ENCODE measurements at places on chromosomes 5 and 9. TPM values are rescaled to one million over a fixed set of nuclear protein-coding genes. Genes with fewer than 3 reads are reported as not detected.

The RICTOR gene
- total RNA-seq: 30.9 TPM

GRCh38 chr5:29992248-29992647, 1201.2 kb upstream of the CDH6 start:
- DNase-seq: no peak

GRCh38 chr5:159972538-159973362, 36.2 kb upstream of the TTC1 start:
- peak; percentile 60 for DNase-seq

- no peak for DNase-seq
Observed at GRCh38 chr5:172722327-172722815, 48.6 kb downstream of the DUSP1 start.

DNA sequence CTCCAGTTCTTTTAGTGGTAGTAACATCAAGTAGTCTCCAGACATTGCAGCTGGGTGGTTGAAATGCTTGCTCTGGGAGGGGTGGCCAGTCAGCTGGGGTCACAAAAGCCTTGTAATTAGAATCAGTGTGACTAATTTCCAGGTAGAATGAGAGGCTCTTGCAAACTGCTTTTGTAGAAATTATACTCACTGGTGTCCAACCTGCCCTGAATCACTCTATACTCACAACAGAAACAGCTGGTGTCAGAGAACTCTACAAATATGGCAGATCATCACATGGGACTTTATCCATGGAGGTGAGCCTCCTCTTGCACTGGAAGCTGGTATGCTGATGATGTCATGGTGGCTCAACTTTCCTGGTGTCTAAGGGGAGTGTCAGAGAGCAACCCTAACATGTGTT, 71.3 kb downstream of the SH3TC2 start:
- DNase-seq: no peak

- DNase-seq: no peak
Observed at GRCh38 chr9:106861640-106862109, 1.3 kb upstream of the ZNF462 start.

The PLPP1 gene
- 21.0 TPM for total RNA-seq

GRCh38 chr9:89606049-89606623, 1.3 kb downstream of the GADD45G start:
- DNase-seq: peak; percentile 90

DNA sequence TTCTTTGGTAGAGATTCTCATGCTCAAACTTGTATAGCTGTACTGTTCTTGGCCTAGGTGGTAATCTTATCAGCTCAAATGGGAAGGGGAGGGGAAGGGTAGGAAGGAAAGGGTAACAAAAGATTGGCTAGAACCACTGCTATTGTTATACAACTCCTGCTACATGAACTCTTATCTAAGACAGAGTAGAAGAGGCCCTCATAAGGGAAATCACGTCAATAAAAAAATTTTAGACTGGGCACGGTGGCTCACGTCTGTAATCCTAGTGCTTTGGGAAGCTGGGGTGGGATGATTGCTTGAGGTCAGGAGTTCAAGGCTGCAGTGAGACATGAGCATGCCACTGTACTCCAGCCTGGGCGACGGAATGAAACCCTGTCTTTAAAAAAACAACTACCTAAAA, 15.9 kb downstream of the STOM start:
- no peak for DNase-seq

GRCh38 chr9:125961072-125961471, 213.9 kb downstream of the PBX3 start:
- no peak for DNase-seq

DNA sequence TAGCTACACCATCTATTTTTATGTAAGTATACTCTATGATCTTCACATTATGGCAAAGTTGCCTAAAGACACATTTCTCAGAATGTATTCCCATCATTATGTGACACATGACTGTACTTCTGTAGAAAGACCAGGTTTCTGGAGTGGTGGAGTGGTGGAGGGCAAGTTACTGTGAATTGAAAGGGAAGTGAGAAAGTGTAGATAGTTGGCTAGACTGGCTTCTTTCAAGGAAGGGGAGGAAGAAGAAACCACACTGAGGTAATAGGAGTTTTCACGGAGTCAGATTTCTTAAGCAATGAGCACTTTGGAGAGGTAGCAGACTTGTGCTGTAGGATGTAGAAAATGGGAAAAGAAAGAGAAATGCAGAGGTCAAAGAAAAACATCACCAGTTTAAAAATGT, 50.9 kb upstream of the EQTN start:
- DNase-seq: no peak

DNA sequence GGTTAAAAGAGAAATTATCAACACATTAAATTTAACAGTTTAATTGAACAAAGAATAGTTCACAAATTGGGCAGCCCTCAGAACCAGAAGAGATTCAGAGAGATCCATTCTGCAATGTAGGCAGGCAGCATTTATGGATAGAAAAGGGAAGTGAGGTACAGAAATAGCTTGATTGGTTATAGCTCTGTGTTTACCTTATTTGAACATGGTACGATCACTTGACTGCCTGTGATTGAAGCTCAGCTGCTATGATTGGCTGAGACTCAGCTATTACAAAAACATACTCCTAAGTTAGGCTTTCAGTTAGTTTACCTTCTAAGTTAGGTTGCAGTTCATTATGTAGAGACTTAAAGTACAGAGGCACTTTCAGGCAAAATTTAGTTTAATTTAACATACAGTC, 7.3 kb downstream of the CNTRL start:
- no peak for DNase-seq

The IFNA10 gene
- total RNA-seq: not detected

GRCh38 chr9:106890608-106891007, 27.6 kb downstream of the ZNF462 start:
- no peak for DNase-seq

The DNAH5 gene
- 5.0 TPM for total RNA-seq

DNA sequence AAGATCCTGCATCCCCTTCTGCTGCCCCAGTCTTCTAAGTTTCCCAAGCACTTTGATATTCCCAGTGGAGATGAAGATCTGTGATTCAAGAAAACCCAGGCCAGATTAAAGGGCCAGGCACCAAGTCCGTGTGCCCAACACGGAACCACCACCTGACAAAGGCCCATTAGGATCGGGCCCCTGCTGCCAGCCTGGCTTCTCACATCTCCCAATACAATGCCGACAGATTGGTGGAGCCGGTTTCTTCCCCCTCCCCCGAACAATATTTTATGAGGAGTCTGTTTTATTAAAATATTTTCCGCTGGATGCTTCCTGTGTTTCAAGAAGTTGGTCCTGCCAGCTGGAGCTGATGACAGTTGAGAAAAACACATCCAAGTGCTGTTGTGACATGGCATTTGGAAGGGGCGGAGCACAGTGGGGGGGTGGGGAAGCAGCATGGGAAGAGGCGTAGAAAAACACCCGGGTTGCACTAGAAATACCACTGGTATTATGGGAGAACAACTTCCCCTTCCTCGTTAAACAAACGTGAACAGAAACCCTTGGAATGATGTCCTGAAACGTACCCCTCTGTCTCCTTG, 45.0 kb downstream of the CRB2 start:
- no peak for DNase-seq

GRCh38 chr5:107557051-107557658, 113.6 kb downstream of the EFNA5 start:
- peak; percentile 30 for DNase-seq

The UBAC1 gene
- 38.0 TPM for total RNA-seq

DNA sequence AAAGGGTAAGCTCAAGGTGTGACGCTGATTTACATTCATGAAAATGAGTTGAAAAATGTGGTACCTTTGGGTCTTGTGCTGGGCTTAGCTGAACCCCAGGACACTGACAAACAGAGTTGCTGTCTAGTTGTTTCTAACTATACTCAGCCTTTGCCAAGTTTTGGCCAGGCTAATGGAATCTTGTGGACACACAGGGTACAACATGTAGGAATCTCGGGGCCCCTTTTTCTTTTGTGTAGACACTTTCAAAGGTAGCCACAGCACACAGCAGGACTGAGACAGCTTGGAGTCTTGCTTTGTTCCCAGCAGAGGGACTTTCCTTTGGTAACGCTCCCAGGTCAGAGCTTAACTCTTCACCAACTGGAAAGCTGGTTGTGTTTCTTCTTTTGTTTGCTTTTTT, 7.8 kb downstream of the LIX1 start:
- no peak for DNase-seq

- no peak for DNase-seq
Observed at GRCh38 chr5:90161414-90161813, 248.1 kb downstream of the CETN3 start.

DNA sequence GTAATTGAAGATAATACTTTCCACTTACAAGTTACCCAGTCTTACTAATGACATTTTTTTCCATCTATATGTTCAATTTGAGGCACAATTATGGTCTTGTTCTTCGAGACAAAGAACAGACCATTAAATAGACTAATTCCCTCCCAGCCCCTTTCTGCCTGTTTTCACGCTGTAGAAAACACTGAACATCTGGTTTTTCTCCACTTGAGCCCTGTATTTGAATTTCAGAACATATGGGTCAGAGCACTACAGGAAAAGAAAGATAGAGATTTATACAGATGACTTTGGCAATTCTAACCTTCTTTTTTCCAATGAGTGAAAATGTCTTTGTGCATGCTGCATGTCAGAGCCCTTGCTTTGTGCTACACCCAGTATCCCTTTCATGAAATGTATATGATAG, 506.9 kb downstream of the LRRC70 start:
- no peak for DNase-seq

DNA sequence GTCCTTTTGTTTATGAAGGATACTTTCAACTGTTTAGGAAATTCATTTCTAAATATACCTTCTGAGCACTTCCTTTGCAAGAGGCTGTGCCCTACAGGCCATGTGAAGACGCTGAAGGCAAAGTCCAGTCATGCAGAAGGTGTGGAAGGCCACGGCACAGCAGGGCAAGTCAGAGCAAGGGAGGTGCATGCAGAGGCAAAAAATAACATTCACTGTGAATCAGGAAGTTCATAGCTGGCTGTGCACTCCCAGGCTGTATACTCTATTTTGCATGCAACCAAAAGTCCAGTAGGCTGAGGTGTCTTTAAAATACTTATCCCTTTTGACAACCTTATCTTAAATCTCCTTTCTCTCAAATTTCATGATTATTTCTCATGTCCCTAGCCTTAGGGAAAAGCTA, 50.3 kb downstream of the GNAQ start:
- DNase-seq: peak; percentile 62

The DDX4 gene
- not detected for total RNA-seq

DNA sequence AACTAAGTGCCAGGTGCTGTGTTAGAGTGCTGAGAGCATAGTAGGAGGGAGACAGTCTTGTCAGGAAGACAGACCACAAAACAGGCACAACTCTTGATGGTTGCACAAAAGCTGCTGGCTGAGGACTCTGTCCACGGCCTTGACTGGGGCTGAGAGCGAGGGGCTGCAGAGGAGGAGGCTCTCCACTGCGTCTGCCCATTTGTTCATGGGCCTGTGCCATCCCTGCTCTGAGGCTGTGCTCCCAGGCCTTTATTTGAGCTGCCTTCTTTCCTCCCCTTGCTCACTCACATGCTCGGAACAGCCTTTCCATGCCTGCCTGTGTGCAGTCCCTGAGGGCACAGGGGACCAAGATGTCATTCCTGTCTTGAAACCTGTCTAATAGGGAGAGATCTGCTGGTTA, 147.8 kb downstream of the CACNA1B start:
- DNase-seq: no peak

DNA sequence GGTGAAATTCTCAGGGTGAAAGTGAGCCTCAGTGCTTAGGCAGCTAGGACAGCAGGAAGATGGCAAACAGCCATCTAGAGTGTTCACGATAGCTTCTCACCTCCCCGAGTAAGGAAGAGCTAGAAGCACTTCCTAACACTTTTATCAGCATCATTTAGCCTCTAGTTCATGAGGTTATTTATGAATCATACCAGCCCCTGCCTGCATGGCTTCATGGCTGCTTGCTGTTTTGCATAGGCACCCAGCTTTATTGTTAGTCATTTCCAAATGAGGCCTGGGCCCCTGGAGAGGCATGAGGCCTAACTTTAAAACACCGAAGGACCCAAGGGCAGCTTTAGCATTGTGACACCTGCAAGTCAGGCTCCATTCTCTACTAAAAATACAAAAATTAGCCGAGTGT, 134.9 kb upstream of the PANK3 start:
- no peak for DNase-seq

- no peak for DNase-seq
Observed at GRCh38 chr5:158878227-158878626, 221.5 kb downstream of the EBF1 start.

DNA sequence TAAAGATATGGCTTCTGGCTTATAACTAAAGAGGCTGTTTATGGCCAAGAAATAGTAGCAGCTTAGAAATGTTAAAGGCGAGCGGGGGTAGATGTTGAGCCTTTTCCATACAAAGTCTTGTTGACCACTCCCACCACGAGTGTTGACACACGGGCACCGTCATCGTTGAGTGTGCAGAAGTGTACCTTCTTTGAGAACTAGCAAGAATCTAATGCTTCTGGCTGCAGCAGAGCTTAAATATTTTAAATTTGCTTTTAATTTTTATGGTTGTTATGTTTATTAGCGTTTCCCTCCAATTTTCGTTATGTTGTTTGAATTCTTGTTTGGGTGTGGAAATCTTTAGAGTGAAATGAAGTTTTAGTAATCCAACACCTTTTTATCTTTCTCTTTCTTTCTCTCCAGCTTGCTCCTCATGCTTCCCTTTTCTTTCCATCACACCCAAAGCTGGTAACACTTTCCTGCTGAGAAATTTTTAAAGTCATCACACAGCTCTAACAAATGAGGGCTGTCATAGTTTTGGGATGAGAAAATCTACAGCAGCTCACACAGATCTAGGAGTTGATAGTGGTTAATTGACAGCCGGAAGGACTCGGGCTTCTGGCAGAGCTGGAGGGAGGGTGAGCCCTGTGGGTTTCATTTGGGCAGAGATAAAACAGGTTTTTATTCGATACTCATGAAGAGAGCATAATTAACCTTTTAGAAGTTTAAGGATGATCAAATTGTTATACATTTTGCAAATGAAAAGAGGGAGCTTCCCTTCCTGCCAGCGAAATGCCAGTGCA, 120.1 kb upstream of the ZNF608 start:
- peak; percentile 81 for DNase-seq

- DNase-seq: no peak
Observed at GRCh38 chr5:124060413-124061067, 548.6 kb downstream of the CSNK1G3 start.

GRCh38 chr9:134252084-134252830, 74.0 kb upstream of the RXRA start:
- no peak for DNase-seq

DNA sequence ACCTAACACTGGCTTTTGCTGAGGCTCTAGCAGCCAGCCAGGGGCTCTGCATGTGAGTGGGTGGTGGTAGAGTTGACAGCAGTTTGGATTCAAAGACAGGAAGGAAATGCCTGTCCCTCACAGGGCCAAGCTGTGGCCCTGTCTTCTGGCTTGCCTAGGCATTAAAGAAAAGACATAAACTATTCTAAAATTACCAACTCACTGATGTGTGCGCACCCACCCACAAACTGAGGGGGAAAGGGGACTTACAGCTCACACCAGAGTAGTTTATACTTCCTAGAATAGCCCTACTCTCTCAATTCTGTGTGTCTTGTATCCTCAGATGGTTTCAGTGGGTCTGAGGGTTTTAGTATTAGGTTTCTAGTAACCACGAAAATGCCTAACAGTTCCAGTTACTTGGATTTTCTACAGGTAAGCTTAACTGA, 18.3 kb upstream of the IL13 start:
- DNase-seq: no peak

Data from upper lobe of left lung (tissue), 6 donors.